ENCODE measurements at places on chromosomes 2 and 18.
A peak's percentile ranks its signal among the peaks of the same experiment; 100 is the strongest.

- no peak for DNase-seq
These were observed 26.6 kb upstream of the PLB1 start for GRCh38 chr2:28469304-28469703.

DNA sequence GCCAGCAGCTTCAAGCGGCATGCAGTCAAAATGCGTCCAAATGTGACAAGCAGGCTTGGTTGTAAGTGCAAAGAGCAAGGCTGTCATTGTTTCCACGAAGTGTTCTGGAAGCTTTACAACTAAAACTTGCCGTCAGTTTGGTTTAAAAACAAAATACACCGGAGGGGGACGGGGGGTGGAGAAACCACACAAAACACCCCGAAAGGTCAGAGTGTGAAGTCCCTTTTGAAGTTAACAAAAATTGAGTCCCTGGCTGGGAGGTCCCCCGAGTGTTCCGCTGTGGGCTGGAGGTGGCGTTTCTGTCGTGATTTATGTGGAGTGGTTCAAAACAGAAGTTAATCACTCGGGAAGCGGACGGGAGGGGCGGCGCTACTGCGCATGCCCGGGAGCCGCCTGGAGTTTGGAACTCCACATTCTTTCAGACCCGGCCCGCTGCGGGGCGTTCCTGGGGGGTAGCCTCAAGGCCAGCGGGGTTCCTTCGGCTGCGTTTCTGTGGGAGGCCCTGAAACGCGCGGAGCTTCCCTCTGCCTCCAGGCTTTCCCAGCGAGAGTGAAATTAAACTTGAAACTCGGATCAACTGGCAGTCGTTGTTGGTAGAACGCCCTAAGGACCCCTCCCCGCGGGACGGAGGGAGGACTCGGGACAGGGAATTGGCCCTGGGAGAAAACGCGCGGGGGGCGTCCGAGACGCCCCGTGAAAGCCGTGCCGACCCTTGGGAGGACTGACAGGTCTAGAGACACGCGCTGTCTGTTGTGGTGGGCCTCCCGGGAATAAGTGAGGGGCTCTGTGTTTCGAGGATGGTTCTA lies 1.4 kb downstream of the TGIF1 start:
- DNase-seq = peak; percentile 62

DNA sequence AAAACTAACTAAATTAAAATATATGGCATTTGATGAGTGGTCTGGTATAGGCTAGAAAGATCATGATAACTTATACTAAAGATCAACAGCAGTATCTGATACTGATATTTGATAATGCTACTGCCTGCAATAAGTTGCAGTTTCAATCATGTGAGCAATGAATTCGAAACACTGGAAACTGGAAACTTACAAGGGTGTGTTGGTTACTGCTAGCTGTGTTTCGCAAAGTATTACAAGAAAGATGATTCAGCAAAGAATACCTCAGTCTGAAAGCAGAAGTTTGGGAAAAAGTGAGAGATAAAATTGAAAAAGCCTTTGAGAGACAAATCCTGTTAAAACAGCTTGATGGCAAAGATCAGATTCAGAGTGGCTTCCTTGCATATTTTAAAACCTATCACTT lies 294.5 kb downstream of the CCDC178 start:
- no peak for DNase-seq

- peak; percentile 40 for DNase-seq
These were observed 3.7 kb upstream of the CRIM1 start for GRCh38 chr2:36351736-36352349.

DNA sequence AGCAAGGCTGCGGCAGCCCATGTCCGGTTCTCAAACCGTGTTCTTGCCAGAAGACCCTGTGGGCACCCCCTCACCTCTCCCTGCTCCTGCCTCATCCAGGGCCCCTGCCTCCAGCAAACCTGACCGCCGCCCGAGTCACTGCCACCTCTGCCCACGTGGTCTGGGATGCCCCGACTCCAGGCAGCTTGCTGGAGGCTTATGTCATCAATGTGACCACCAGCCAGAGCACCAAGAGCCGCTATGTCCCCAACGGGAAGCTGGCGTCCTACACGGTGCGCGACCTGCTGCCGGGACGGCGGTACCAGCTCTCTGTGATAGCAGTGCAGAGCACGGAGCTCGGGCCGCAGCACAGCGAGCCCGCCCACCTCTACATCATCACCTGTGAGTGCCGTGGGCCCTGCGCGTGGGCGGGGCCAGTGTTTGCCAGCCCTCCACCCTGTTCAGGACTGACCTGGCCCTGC lies 32.2 kb downstream of the MTERF4 start:
- DNase-seq = no peak

DNA sequence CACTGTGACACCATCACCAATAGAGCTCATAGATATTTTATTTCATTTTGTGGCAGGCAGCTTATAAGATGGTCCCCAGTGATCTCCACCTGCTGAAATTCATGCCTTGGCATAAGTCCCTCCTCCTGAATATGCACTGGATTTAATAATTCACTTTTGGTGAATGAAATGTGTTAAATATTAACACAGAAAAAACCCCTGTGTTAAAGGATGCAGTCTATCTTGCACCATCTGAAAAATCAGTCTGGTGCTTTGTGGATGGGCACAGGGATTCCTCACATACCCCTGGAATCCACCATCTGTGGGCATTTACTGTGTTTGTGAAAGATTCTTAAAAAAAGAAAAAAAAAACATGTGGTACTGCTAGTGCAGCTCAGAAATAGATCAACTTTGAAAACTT lies 26.1 kb upstream of the WIPF1 start:
- DNase-seq = no peak

DNA sequence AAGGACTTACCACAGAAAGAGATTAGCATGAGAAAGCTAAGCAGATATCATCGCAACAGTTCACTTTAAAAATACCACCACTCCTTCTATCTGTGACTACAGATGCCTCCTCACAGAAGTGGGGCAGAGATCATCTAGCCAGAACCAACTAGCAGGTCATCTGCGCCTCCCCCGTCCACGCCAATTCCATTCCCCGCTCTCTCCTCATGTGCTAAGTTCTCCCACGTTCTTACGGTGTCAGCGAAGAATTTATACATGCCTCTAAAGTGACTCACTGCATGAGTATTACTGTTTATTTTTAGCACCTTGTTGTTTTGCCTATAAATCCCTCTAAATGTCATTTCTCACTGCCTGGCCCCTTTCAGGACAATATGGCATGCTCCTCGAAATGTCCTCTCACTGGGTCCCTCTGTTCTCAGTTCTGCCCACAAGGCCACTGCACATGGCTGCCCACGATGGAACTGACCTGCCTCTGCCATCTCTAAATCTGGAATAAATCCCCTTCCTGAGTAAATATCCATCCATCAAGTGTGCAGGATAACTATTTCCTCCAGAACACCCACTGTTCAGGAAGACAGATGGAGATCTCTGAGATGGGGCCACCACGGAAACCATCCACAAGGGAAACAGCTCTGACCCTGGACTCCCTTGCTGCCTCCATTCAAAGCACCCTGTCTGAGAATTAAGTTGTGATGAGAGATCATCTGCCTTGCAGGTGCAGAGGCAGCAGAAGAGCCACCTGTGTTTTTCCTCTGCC lies 137.7 kb downstream of the IRS1 start:
- no peak for DNase-seq

- DNase-seq = no peak
These were observed 51.4 kb upstream of the TRIB2 start for GRCh38 chr2:12665334-12665733.

DNA sequence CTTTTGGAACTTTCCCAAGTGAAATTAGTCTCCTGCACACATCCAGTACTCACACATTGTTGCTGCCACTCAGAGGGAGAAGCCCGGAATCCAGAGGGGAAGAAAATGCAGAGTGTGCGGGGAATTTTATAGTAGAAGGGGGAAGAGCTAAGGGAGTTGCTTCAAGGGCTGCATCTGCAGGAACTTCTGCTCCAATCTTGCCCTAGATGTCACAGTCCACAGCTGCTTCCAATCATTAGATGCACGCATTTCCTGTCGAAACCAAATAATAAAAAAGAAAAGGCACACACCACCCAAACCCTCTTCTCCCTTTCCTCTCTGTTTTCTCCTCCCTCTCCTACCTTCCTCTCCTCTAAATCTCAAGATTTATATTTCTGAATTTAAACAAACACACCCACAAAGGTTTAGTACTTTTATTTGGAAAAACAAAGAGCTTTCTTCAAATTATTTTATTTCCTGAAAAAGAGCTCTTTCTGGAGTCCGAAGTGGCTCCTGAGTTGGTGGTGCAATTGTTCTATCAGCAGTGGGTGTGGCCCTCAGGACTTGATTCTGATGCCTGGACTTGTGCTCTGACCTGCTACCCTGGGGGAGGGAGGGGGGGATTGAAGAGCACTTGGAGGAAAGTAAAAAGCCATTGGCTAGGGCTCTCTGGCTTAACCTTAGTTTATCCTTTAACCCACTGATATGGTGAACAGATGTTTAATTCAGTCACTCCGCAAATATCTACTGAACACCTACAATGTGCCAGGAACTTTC lies 72.0 kb downstream of the KCNE4 start:
- DNase-seq = no peak

DNA sequence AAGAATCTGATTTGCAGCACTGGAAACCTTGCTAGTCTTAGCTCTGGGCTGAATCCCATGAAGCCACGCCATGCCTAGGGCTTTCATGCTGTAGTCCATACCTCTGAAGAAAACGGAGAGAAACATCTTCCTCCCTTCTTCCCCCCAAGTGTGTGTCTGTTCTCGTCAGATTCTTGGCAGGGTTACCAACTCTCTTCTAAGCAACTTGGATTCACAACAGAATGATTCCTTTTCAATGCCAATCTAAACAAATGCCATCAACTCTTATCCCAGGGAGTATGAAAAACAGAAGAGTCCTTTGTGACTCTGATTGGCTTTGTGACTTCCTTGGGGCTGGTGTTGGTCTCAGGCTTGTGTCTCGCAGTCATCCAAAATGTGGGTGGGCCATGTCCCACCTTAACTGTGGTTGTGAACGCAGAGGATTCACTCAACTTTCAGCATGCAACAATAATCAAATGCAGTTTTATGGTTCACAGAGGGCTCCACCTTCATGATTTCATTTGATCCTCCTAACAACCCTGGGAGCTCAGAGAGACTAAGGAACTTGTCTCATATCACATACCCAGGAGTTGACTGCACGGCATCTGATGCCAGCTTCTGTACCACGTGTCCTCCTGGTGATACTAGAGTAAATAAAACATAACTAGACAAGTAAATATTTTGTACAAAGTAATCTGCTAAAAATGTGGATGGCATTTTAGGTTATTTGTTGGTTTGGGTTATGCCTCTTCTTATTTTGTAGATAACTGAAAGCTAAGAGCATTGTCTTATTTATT lies 186.0 kb upstream of the TNP1 start:
- no peak for DNase-seq

GRCh38 chr2:140257692-140258300 lies 1477.6 kb upstream of the NXPH2 start:
- no peak for DNase-seq

GRCh38 chr2:74715081-74715791 lies 61.2 kb downstream of the SEMA4F start:
- DNase-seq = peak; percentile 86

DNA sequence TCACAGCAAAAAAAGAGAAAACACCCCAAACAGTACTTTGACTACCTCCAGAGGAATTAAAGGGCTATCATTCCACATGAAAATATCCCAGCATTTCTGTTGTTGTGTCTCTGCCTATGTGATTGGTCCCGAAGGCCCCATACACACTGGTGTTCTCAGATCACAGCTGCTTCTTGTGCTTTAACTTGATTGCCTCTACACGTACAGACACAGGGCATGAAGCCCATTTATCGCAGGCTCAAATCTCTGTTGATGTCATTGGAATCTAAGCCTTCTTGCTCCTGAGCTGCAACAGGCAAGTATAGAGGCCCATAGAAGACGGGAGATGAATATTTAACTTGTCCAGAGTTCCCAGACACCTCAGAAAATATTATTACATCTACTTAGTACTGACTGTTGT lies 405.2 kb downstream of the NCKAP5 start:
- no peak for DNase-seq

DNA sequence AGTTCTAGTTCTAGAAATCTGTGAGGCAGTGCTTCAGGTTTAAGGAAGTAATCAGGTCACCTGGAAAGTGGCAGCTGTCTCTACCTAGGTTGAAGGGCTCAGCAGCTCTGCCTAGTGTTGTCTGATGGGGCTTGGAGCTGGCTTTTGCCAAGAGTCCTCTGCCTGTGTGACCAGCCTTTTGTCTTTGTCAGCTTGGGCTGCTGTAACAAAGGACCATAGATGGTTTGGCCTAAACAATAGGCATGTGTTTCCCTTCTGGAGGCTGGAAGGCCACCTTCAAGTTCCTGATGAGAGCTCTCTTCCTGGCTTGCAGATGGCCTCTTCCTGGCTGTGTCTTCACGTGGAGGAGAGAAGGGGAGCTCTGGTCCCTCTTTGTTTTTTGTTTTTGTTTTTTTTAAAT lies 13.3 kb downstream of the UBE2F start:
- no peak for DNase-seq

DNA sequence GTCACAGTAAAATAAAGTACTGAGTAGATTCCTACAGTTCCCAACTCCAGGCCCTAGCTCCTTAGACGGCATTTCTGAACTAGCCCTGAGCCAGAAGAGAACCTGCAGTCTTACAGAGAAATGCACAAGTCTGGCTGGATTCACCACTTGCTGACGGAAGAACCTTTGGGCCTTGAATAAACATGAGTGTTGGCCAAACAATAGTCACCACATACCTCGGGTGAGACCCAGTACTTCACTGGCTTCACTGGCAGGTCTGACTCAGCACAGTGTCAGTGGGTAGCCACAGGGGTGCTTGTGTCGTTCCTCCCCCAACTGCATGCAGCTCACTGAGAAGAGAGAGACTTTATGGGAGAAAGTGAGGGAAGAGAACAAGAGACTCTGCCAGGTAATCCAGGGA lies 88.9 kb downstream of the TMEM185B start:
- no peak for DNase-seq

- DNase-seq = no peak
These were observed 248.1 kb downstream of the ASXL3 start for GRCh38 chr18:33826151-33826550.

GRCh38 chr2:53233759-53234547 lies 533.7 kb upstream of the CHAC2 start:
- no peak for DNase-seq

DNA sequence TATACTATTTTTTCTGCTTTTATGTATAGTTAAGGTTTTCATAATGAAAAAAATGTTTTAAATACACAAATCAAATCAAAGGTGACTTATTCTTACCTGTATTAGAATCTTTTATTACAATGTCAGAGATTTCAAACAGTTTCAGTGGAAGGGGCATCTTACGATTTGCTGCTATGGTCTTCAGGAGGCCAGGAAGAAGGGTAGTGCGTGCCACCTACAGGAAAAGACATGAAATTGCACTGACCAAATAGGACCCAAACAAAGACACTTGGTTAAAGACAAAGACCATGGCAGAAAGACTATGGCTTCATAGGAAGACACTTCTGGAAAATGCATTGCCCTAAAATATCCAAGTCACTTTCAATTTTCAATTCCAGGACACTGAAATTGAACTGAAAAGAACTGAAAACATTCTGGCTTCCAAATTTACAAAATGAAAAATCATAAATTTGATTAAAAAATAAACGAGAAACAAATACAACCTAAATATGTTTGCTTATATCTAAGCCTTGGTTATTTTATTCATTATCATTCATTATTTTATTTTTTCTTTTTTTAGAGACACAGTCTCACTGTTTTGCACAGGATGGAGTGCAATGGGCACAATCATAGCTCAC lies 42.1 kb downstream of the FARSB start:
- DNase-seq = peak; percentile 73

Data from GM13976 (cell line).